Putamen (tissue), 1 donor: ENCODE measurements at places on chromosomes 4 and X.

DNA sequence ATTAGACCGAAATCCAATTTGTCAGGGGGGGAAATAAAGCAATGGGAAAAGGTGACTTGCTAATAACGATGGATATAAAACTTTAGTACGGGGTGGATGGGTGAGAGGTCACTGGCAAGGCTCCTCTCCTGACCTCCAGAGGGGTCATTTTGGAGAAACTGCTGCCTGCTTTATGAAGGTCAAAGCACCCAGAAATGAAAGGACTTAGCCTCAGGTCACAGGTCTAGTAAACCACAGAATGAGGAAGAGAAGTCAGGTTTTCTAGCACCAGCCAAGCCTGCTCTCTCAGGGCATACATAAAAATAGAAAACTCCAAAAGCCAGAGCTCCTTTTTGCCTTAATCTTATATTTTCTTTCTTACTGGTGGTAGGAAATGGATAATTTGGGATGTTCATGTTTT is 134.2 kb downstream of the SHROOM3 start:
- DNase-seq = no peak

DNA sequence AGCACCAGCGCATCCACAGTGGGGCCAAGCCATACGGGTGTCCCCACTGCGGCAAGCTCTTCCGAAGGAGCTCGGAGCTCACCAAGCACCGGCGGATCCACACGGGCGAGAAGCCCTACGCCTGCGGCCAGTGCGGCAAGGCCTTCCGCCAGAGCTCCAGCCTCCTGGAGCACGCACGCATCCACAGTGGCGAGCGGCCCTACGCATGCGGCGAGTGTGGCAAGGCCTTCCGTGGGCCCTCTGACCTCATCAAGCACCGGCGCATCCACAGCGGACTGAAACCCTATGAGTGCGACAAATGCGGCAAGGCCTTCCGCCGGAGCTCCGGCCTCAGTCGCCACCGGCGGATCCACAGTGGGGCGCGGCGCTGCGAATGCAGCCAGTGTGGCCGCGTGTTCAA is 13.6 kb downstream of the ZNF275 start:
- DNase-seq = no peak

DNA sequence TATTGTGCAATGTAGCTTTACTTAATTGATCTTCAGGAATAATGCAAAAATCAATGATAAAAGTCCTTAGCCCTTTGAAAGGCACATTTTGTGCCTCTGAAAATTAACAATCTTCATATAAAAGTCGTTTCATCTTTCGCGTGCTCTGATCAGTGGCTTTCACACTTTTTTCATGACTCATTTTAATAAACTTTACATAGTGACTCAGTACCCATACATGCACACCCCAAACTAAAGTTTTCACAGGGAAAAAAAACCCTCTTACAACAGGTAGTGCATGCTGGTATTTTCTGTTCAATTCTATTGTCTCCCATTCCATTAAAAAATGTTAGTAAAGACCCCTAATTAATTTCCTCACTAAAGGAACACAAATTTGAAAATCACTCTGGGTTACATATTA is 21.5 kb downstream of the RWDD4 start:
- no peak for DNase-seq

GRCh38 chr4:40243386-40243948 is 46.6 kb downstream of the RHOH start:
- no peak for DNase-seq

GRCh38 chr4:5893591-5893990 is 705 bp upstream of the CRMP1 start:
- DNase-seq = no peak

DNA sequence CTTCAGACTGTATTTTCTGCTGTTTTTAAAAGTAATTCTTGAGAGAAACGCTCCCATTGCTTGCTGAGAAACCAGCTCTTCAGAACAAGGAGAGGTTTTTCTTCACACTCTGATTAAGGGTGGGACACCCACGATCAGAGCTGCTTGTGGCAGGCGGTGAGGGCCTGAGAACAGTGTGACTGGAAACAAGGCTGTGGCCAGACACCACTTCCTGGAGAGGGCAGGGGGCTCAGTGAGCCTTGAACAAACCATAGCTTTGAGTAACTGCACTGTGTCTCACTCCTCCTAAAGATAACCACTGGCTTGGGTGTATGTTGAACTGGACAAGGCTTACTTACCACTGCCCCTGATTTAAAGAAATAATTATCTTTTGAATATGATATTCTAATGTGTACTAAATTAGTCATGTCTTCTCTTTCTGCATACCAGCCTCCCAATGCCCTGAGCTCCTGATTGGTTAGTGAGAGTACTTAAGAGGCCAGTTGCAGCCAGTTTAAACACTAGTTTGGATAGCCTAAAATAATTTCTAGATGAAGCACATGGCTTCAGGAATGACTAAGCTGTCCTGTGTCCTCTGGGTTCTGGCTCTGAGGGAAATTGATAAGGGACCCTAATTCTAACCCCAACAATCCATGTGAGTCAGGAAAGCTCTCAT is 3.7 kb upstream of the GPR82 start:
- no peak for DNase-seq
